H1 (cell line): ENCODE measurements at places on chromosomes 1 and 21. TPM values are rescaled to one million over a fixed set of nuclear protein-coding genes. Genes with fewer than 3 reads are reported as not detected.

The PLA2G2C gene
- not detected in 2 replicates for total RNA-seq

The ITLN2 gene
- total RNA-seq: 4.7 and 5.6 TPM in 2 replicates

The YARS1 gene
- 226 and 230 TPM in 2 replicates for total RNA-seq

DNA sequence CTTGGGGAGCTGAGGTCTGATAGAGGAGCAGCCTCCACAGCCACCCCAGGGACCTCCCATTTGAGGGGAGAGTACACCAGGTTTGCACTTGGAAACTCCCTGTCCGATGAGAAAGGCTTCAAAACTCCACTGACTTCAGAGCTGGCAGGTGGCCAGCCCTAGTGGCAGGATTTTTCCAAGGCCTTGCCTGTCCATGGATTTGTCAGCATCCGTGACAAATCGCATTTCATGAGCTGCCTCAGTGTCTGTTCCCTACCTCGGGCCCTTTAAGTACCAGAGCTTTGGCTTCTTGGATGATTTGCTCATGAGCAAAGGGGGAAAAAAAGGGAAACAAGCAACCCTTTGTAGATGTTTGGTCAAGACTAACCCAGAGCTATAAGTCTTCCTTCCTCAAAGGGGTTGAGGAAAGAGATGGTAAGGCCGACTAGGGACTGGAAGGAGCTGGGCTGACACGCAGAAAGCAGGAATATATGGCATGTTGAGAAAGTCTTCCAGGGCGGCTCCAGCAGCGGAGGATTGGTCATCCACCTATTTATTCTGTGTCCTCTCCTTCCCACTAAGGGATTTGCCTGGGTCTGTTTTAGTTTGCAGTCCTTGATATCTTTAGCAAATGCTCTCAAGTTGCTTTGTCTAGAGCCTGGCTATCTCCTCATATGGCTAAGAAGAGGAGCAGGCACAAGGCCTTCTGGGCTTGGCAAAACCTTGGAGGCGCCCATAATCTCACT, 2.7 kb upstream of the HSPG2 start:
- no peak overlapping the region for H3K4me3 ChIP-seq
- no peak overlapping the region for H3K27ac ChIP-seq
- no peaks in the 10 kb centered on the region for H3K27me3 ChIP-seq
- H3K36me3 ChIP-seq: no peaks in the 10 kb centered on the region
- H3K4me1 ChIP-seq: peaks cover 37% of the 10 kb centered on the region

DNA sequence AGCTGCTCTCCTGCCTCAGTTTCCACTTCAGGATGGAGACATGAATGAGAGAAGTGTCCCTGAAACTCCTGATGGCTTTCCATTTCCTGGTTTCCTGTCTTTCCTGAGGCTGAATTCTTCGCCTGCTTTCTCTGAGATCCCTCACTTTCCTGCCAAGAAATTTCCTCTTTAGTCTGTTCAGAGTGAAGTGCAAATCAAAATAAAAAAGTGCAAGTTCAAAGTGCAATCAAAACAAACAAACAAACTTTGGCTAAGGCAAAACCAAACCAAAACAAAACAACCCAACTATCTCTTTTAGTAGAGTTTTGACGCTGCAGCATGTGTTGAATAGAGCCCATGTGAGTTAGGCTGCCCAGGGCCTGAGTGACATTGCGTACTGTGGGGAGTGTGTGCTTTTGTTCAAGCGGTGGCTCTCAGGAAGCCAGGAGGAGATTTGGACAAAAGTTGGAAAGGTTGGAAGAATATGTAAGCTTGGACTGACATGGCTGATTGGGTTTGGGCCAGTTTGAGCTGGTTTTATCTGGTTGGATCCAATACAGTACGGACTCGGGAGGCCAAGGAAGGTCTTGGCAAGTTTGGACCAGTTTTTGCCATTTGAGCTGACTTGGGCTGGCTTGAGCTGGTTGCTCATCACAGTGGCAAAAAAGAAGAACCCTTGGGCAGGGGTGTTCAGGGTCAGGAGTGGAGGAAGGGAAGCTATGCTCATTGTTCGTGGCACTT, 61.1 kb upstream of the TINAGL1 start:
- H3K27me3 ChIP-seq: no peaks in the 10 kb centered on the region; the same call in 1 of the 2 replicates
- H3K4me3 ChIP-seq: no peak overlapping the region
- H3K27ac ChIP-seq: no peak overlapping the region
- DNase-seq: no peak

The OR2G6 gene
- total RNA-seq: not detected in 2 replicates

The LRRC38 gene
- total RNA-seq: 0.38 and 0.63 TPM in 2 replicates

- H3K27me3 ChIP-seq: no peaks in the 10 kb centered on the region
- no peak overlapping the region for H3K4me3 ChIP-seq
- DNase-seq: no peak
- H3K27ac ChIP-seq: no peak overlapping the region
These were observed 36.7 kb downstream of the DHX9 start for GRCh38 chr1:182875889-182876288.

- no peaks in the 10 kb centered on the region for H3K36me3 ChIP-seq
- no peaks in the 10 kb centered on the region for H3K4me1 ChIP-seq
- H3K4me3 ChIP-seq: no peak overlapping the region
- H3K27ac ChIP-seq: no peak overlapping the region
- H3K27me3 ChIP-seq: no peaks in the 10 kb centered on the region
These were observed 15.2 kb upstream of the HMCN1 start for GRCh38 chr1:185719021-185719420.

The NCAM2 gene
- 0.54 and 1.1 TPM in 2 replicates for total RNA-seq

DNA sequence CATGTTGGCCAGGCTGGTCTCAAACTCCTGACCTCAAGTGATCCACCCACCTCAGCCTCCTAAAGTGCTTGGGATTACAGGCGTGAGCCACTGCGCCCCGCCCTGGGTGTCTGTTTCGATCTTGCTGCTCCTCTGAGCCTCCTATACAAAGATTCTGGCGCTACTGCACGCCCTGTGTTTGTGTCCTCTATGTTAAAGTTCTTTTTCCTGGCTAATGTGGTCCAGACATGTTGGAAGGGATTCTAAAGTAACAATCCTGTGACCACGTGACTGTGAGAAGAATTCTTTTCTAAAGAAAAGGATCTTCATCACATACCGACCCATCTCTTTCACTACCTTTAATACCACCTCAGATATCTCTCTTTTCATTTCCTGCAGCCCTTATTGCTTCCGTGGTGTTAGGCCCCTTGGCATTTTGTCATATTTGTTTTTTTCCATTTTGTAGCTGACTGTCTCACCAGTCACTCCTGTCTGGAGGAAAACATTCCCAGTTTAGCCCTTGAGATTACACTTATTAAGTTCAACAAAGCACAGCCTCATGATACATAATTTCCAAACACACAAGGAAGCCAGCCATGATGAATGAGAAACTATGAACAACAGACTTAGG, 27.2 kb upstream of the ENO1 start:
- H3K27me3 ChIP-seq: no peaks in the 10 kb centered on the region
- no peaks in the 10 kb centered on the region for H3K36me3 ChIP-seq
- H3K4me3 ChIP-seq: no peak overlapping the region
- peaks cover 4% of the 10 kb centered on the region for H3K4me1 ChIP-seq
- no peak overlapping the region for H3K27ac ChIP-seq

DNA sequence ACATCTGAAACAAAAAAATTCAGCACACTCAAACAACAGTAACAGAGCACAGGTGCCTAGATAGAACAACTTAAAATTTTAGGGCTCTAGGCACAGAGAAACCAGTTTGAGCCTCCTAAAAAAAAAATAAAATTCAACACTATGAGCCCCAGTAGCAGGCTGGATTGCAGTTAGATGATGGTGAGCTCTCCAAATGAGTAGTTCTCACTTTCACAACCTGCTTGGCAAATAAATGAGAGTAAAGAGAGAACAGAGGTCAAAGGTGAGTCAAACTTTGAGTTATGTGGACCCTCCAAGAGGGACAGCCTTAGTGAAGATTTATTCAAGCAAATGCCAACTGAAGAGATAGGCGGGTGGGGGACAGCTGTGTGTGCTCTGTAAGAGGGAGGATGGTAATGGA, 3.6 kb downstream of the BEND5 start:
- no peak for DNase-seq
- H3K27me3 ChIP-seq: no peaks in the 10 kb centered on the region
- no peaks in the 10 kb centered on the region for H3K4me1 ChIP-seq
- H3K27ac ChIP-seq: no peak overlapping the region
- no peaks in the 10 kb centered on the region for H3K36me3 ChIP-seq

The ADGRL4 gene
- total RNA-seq: 0.48 and 0.60 TPM in 2 replicates

- DNase-seq: no peak
- H3K27ac ChIP-seq: no peak overlapping the region
- H3K36me3 ChIP-seq: no peaks in the 10 kb centered on the region
These were observed 37.4 kb upstream of the CASZ1 start for GRCh38 chr1:10833630-10834557.

DNA sequence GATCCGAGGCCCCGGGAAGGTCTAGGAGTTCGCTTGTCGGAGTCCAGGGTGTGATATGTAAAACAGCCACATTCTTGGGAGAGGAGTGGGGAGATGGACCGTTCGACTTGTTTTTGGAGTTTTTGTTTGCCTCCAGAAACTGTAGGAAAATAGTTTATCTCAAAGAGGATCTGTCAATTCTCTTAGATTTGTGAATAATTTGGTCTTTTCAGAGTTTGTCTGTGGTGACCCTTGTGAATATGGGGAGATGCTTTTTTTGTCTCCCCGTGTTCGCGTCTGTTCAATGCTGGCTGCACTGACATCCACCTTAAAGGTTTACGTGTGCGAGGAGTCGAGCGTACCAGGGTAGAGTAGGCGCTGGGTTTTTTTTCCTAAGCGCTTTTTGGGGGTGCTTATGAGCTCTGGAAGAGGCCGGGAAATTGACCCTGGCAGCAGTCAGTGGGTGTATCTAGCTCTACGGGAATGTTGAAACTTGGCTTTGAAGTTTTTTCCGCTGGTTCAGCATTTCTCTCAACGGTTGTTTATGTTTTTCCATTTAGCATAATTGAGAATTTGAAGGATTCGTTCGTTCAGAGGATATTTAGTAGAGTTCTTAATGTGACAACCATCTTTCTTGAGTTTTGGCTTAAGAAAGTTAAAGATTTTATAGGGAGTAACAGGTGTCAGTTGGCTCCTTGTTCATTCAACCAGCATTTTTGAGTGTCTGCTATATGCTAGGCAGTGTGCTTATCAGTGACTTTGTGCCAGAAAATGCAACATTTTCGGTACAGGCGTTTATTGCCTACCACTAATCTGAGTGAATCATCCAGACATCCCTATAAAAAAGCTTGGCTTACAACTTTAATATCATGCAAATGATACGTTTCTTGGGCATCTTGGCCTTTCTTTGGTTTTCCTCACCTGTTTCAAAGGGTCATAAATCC, 1.2 kb downstream of the SZRD1 start:
- no peaks in the 10 kb centered on the region for H3K4me1 ChIP-seq
- no peaks in the 10 kb centered on the region for H3K36me3 ChIP-seq
- H3K4me3 ChIP-seq: peak overlapping the region; percentile 72
- no peak for DNase-seq

GRCh38 chr1:66271216-66271903, 262.6 kb upstream of the SGIP1 start:
- no peak overlapping the region for H3K4me3 ChIP-seq
- H3K27me3 ChIP-seq: no peaks in the 10 kb centered on the region
- peaks cover 12% of the 10 kb centered on the region for H3K4me1 ChIP-seq
- H3K27ac ChIP-seq: no peak overlapping the region

DNA sequence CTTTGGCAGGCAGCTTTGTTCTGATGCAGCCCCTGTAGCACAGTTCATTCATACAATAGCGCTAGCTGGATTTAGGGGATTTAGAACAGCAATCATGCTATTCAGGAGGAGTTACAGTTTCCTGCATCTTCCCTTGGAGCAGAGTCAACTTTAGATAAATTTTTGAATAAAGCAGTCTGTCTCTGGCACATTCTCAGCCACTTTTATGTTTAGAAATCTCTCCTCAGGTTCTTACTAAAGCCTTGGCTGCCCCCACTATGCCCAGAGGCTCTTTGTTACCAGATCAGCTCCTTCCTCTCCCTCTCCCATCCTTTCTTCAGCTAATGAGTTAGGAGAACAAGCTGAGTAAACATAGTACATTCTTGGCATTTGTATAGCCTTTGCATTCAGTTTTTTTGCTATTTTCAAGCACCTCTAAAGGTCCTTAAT, 17.0 kb upstream of the PIGC start:
- H3K36me3 ChIP-seq: no peaks in the 10 kb centered on the region
- H3K27ac ChIP-seq: no peak overlapping the region
- DNase-seq: no peak

The TINAGL1 gene
- total RNA-seq: 9.7 and 11.2 TPM in 2 replicates

DNA sequence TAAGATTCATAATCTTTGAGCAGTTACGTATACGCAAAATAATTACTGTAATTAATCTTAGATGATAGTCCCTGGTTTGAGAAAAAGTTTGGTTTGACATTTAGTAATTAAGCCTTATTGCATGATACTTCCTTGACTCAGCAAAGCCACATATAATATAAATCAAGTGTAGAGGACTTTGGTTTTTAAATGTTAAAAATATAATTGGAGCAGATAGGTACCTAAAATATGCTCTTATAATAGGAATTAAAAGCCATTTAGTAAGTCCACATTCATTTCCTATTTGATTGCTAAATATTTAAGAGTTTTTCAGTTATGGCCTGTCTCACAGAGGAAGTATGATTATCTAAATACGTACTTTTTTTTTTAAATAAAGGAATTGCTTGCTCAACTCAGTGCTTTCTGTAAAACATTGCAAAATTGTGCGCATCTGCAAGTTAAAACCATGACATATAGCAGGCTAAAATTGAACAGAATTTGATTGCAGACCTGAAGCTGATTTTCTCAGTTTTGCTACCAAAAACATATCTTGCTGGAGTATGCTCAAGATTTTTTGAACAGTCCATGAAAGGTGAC, 20.4 kb downstream of the RPE65 start:
- no peak for DNase-seq
- no peak overlapping the region for H3K4me3 ChIP-seq
- no peak overlapping the region for H3K27ac ChIP-seq
- H3K27me3 ChIP-seq: no peaks in the 10 kb centered on the region

GRCh38 chr1:43286115-43286514, 734 bp upstream of the C1orf210 start:
- H3K4me1 ChIP-seq: peaks cover 14% of the 10 kb centered on the region
- peak overlapping the region; percentile 61; the same call in 1 of the 2 replicates for H3K4me3 ChIP-seq
- H3K36me3 ChIP-seq: no peaks in the 10 kb centered on the region
- no peak for DNase-seq
- no peaks in the 10 kb centered on the region for H3K27me3 ChIP-seq

- no peak overlapping the region for H3K4me3 ChIP-seq
- H3K4me1 ChIP-seq: no peaks in the 10 kb centered on the region
- no peak for DNase-seq
- H3K36me3 ChIP-seq: no peaks in the 10 kb centered on the region
- H3K27ac ChIP-seq: no peak overlapping the region
These were observed 33.3 kb downstream of the EXTL2 start for GRCh38 chr1:100861379-100861778.

The RPE65 gene
- total RNA-seq: not detected in 2 replicates

GRCh38 chr1:234533975-234534876, 55.2 kb upstream of the TARBP1 start:
- no peak for DNase-seq
- no peaks in the 10 kb centered on the region for H3K36me3 ChIP-seq
- peaks cover 5% of the 10 kb centered on the region for H3K4me1 ChIP-seq
- no peak overlapping the region for H3K27ac ChIP-seq
- H3K4me3 ChIP-seq: no peak overlapping the region

GRCh38 chr1:177333936-177334595, 163.3 kb downstream of the BRINP2 start:
- no peaks in the 10 kb centered on the region for H3K4me1 ChIP-seq
- H3K4me3 ChIP-seq: no peak overlapping the region
- H3K27me3 ChIP-seq: no peaks in the 10 kb centered on the region
- no peak for DNase-seq
- no peak overlapping the region for H3K27ac ChIP-seq
- H3K36me3 ChIP-seq: no peaks in the 10 kb centered on the region
